Cardiac atrium fibroblast (primary cell): ENCODE measurements at places on chromosomes 3 and 15. TPM values are rescaled to one million over a fixed set of nuclear protein-coding genes. Genes with fewer than 3 reads are reported as not detected.

The P2RY13 gene
- total RNA-seq, result not detected in 2 replicates

The SEMA5B gene
- not detected in 2 replicates for total RNA-seq

The SLC28A2 gene
- total RNA-seq, result not detected in 2 replicates

The NANOGP8 gene
- not detected in 2 replicates for total RNA-seq

The HGD gene
- 4.1 and 5.2 TPM in 2 replicates for total RNA-seq

The FETUB gene
- not detected in 2 replicates for total RNA-seq

The ARL14 gene
- not detected in 2 replicates for total RNA-seq

The SLTM gene
- total RNA-seq, result 19.6 and 37.2 TPM in 2 replicates

The CHRFAM7A gene
- under 0.01 TPM in 1 of 2 replicates, not detected in the other for total RNA-seq

The SLC15A2 gene
- total RNA-seq, result 0.18 and 0.32 TPM in 2 replicates

The RTP4 gene
- total RNA-seq, result 0.18 and 1.9 TPM in 2 replicates

The ADCY5 gene
- total RNA-seq, result 0.18 and 0.65 TPM in 2 replicates

The ATP8B4 gene
- 0.18 and 0.49 TPM in 2 replicates for total RNA-seq

The SPESP1 gene
- total RNA-seq, result 5.6 and 14.3 TPM in 2 replicates

The THRB gene
- 1.6 TPM in 2 replicates for total RNA-seq

The BFSP2 gene
- not detected in 2 replicates for total RNA-seq

The SEMA3F gene
- 6.5 and 20.9 TPM in 2 replicates for total RNA-seq

The ITGB5 gene
- total RNA-seq, result 177 and 202 TPM in 2 replicates

The PARP9 gene
- 9.9 and 10.4 TPM in 2 replicates for total RNA-seq

The THSD4 gene
- total RNA-seq, result 11.0 and 12.6 TPM in 2 replicates

The USP4 gene
- 6.0 and 8.8 TPM in 2 replicates for total RNA-seq

The CASR gene
- total RNA-seq, result not detected in 2 replicates

The CCRL2 gene
- total RNA-seq, result 3.6 TPM in 1 of 2 replicates, not detected in the other

The GDPGP1 gene
- 7.8 and 7.9 TPM in 2 replicates for total RNA-seq

The DYNC1LI1 gene
- 28.5 and 29.5 TPM in 2 replicates for total RNA-seq

The SLC24A5 gene
- not detected in 2 replicates for total RNA-seq

The FSD2 gene
- total RNA-seq, result not detected in 2 replicates

The LRRIQ4 gene
- total RNA-seq, result not detected in 2 replicates

The ADGRG7 gene
- not detected in 2 replicates for total RNA-seq

The GOLGA8G gene
- total RNA-seq, result not detected in 2 replicates

The TRH gene
- total RNA-seq, result not detected in 2 replicates

The BSN gene
- 0.16 and 0.36 TPM in 2 replicates for total RNA-seq

The ST8SIA2 gene
- not detected in 2 replicates for total RNA-seq

The TRANK1 gene
- 6.0 and 6.9 TPM in 2 replicates for total RNA-seq

The PLSCR2 gene
- not detected in 2 replicates for total RNA-seq

The SNTN gene
- not detected in 2 replicates for total RNA-seq
